MCF 10A (cell line): ENCODE measurements at places on chromosomes 3 and 15.

- peak; percentile 62 for DNase-seq
Observed at GRCh38 chr15:62739082-62739481, 303.5 kb upstream of the TPM1 start.

- no peak for DNase-seq
Observed at GRCh38 chr3:143314251-143315093, 194.9 kb downstream of the CHST2 start.

GRCh38 chr3:51799879-51800749, 21.1 kb upstream of the IQCF6 start:
- peak; percentile 77 for DNase-seq

DNA sequence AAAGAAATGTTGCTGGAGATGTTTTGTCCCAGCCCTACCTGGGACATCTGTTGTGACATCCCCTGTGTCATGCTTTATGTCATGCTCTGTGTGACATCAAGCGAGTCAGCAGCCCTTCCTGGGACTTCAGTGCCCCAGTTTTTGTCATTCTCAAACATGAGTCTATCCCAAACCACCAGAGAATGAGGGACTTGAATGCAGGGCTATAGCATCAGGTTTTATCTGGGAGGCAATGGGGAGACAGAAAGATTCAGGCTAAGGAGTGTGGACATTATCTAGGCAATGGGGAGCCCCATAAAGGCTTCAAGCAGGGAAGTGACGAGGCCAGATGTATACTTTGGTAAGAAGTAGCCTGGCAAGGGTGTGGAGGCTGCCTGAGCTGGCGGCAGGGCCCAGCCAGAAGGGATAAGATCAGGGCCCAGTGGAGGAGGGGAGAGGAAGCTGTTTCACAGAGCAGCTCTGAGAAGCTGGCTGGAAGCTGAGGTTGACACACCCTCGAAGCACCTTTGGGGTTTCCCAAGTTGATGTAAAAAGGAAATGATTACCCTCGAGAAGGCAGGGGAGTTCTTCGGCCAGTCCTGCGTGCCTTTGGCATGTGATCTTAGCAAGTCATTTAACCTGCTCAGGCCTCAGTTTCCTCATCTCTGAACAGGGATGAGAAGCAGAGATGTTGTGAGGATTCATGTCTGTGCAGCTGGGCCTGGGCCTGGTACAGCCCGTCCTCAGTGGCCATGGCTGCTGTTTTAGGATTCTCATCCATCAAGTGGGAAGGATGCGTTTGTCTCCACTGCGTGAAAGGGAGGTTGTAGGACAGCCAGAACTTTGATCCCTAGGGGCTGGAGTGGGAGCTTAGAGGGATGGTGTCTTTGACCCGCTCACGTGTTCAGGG, 34.3 kb downstream of the IRAK2 start:
- peak; percentile 85 for DNase-seq

DNA sequence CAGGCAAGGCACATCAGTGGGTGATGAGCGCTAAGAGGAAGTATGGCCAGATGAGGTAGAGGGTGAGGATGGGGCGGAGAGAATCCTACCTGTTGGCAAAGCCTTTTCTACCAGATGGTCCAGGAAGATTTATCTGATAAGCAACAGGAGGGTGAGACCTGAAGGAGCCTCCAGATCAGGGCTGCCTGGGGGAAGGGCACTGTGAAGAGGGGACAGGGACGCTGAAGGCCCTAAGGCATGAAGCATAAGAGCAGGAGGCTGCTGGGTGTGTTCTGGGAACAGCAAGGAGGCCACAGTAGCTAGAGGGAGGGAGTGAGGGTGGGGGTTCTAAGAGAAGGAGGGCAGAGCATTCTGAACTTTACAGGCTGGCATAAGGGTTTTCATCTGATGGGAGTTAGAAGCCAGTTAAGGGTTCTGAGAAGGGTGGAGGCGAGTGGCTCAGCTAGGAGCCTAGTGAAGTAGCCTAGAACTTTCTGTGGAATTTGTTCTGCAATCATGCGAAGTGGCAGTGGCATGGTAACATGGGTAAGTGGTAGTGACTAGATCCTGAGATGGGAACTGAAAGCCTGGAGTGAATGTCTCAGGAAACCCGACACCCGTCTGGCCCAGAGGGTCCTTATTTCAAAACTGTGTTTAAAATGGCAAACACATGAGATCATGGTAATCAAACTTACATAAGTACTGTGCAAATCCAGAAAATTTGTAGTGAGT, 29.9 kb downstream of the CGNL1 start:
- DNase-seq: no peak

DNA sequence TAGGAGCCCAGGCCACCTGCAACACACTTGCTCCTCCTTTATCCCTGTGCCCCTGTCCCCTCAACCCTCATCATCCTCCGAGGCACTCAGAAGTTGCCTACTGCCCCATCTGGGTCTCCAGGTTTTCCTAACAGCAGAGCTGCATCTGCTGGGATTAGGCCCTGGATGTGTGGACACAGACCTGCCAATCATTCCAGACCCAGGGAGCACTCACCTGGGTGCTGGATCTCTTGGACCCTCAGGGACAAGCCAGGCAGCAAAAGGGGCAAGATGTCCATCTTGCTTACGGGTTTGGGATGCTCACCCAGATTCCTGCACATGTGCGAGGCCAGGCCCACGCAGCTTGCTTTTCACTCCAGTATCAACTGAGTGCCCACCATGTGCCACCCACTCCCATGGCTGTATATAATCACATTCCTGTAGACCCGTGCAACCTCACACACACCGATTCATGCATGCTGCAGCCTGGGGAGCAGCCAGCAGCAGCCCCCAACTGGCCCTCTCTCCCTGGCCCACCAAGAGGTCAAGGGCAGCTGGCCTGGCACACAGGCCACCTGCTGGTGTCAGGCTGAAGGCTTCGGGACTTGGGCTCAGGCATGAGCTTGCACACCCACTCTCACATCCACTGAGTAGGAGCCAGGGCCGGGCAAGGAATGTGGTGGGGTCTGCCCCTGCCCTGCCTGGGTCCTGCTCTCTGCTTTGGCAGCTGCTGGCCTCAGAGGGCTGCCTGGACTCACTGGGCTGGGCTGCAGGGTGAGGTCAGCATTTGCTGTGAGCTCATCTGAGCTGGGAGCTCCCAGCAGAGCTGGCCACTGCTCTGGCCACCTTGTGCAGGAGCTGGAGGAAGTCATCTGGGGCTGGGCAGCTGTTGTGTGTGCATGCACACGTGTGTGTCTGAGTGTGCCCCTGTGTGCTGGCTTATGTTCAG, 14.9 kb downstream of the PRKCD start:
- DNase-seq: no peak

- no peak for DNase-seq
Observed at GRCh38 chr3:55089211-55089610, 161.4 kb upstream of the LRTM1 start.

DNA sequence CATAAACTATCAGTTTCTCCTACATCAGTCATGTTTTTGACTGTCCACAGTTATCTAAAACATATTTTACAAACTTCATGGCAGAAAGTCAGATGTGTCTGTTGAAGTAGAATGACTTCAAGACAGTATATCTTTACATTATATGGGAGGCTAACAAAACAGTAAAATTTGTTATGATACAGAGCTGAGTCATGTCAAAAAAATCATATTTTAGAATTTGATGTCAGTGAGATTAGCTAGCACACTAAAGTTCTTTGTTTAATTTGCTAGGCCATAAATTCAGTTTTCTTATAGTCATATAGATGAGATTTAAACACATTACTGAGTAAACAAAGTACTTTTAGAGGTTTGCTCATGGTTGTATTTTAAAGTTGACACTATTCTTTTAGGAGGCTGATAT, 80.3 kb upstream of the IGSF10 start:
- DNase-seq: no peak

DNA sequence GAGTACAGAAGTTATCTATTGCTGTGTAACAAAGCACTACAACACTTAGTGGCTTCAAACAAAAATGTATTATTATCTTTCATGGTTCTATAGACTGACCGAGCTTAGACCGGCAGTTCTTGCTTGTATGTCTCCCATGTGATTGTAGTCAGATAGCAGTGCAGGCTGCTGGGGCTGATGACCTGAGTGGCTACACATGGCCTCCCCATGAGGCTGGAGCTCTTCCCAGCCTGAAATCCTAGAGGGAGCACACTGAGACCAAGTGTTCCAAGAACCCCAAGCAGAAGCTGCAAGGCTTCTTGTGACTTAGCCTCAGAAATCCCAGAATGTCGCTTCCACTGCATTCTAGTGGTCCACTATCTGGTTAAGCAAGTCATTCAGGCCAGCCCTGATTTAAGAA, 141.2 kb upstream of the TLE3 start:
- DNase-seq: no peak

GRCh38 chr15:40046721-40047414, 7.9 kb upstream of the SRP14 start:
- peak; percentile 86 for DNase-seq

GRCh38 chr3:123344907-123345594, 103.8 kb downstream of the ADCY5 start:
- no peak for DNase-seq

- DNase-seq: no peak
Observed at GRCh38 chr15:27210176-27210575, 239.2 kb downstream of the GABRG3 start.

DNA sequence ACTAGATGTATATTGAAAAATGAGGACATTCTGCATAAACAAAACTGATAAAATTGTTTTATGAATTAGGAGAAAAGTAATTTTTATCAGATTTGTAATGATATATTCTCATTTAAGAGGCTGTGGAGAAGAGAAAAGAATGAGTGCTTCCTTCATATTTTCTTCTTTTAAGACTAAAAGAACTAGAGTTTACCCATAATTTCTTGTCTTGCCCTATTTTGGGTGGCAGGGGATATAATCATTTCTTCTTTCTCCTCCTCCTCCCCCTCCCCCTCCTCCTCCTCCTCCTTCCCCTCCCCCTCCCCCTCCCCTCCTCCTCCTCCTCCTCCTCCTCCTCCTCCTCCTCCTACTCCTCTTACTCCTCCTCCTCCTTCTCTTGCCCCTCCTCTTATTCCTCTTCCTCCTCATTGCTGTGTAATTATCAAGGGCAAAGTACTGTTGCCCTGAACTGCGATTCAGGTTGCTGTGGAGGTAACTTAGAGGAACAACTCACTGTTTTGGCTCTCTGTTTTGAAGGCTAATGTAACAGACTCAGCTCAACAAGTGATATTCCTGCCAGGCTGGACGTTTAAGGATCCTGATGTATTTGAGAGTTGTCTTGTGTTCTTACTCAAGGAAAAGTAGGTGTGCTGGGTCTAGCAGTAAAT, 555.4 kb downstream of the AGBL1 start:
- DNase-seq: no peak

- no peak for DNase-seq
Observed at GRCh38 chr3:60585918-60586317, 665.3 kb downstream of the FHIT start.

- DNase-seq: no peak
Observed at GRCh38 chr3:188583341-188584161, 429.6 kb downstream of the LPP start.

DNA sequence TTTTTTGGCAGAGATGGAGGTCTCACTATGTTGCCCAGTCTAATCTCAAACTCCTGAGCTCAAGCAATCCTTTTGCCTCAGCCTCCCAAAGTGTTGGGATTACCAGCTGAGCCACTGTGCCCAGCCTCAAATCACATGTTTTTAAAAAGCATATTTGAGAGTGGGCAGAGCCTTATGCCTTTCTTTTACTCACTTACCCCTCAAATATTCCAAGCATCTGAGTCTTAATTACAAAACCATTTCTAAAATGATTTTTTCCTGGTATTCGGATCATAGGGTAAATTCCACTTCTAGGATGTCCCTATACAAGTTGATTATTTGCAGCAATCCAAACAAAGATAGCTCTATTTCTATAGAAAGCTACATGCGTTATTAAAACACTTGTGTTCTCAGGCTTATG, 106.1 kb downstream of the RFTN1 start:
- DNase-seq: no peak

DNA sequence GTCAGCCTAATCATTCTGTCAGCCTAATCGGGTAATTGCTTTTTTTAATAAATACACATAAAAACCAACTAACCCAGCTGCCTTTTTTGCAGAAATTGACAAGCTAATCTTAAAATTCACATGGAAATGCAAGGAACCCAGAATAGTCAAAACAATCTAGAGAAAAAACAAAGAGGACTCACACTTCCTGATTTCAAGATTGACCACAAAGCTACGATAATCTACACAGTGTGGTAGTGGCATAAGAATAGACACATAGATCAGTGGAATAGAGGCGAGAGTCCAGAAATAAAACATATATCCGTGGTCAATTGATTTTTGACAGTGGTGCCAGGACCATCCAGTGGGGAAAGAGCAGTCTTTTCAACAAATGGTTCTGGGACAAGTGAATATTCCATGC, 2.4 kb upstream of the C3orf20 start:
- DNase-seq: no peak

- DNase-seq: peak; percentile 57
Observed at GRCh38 chr15:77508541-77509243, 88.0 kb downstream of the HMG20A start.
